ENCODE measurements at places on chromosomes 7 and 10.

DNA sequence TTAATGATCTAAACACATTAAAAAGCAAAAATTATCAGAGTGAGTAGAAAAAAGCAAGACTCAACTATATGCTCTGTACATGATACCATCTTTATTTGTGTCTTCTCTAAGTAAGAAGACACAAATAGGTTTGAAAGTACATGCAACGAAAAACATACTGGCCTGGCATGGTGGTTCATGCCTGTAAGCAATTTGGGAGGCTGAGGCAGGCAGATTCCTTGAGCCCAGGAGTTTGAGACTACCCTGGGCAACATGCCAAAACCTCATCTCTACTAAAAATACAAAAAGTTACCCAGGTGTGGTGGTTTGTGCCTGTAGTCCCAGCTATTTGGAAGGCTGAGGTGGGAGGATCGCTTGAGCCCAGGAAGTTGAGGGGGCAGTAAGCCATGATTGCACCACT lies 78.1 kb upstream of the TOMM7 start:
- no peak for DNase-seq

DNA sequence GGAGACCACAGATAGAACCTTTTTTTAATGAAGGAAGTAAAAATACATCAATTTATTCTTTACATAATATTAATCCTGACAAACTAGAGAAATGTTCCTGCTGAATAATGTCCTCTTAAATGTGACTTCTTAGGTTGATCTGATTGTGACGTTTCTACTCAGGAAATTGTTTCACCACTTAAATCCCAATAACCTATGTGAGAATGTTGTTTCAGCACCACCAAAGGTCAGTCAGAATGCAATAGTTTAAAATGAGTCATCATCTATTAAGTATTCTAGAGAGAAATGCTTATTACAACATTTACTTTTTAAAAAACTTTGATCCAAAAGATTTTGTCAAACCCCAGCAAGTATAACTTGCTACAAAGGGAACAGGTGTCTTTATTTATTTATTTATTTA lies 155.4 kb upstream of the CACNA2D1 start:
- DNase-seq, result no peak

DNA sequence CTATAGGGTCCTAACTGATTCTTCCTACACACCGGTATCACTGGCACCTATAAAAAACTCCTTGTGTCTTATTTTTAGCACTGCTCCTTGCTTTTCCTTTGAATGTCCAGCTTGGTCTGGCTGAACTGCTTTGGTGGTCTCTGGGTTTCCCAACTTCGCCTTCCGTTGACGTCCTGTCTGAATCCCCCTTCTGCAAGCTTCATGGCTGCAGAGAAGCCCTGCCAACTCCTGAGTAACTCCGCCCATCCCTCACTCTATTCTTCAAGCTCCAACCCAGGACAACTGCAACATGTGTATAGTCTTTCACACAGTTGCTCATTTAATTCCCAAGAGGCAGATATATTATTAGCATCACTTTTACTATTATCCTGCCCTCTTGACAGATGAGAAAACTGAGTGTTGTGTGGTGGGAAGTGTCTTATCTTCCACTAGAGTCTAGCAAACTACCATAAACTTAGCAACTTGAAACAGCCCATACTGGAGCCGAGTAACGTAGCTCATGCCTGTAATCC lies 40.9 kb downstream of the MTURN start:
- no peak for DNase-seq

GRCh38 chr10:71351087-71351486 lies 32.0 kb downstream of the SLC29A3 start:
- no peak for DNase-seq

DNA sequence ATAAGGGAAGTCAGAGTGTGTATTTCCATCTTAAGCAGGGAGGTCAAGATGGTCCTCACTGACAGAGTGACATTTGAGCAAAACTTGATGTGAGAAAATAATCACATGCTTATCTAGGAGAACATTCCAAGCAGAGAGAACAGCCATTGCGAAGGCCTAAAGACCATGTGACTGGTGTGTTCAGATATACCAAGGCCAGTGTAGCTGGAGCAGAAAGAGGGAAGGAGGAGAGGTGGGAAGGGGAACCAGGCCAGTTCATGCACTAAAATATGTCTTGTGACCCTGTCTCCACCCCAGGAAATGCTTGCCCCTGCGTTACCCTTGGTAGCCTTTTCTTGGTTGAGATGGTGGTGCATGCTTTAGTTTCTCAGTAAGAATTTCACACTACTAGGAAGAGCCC lies 77.4 kb downstream of the CACNB2 start:
- DNase-seq, result no peak

- no peak for DNase-seq
Measured at GRCh38 chr7:30937416-30937815, 25.8 kb downstream of the AQP1 start.

DNA sequence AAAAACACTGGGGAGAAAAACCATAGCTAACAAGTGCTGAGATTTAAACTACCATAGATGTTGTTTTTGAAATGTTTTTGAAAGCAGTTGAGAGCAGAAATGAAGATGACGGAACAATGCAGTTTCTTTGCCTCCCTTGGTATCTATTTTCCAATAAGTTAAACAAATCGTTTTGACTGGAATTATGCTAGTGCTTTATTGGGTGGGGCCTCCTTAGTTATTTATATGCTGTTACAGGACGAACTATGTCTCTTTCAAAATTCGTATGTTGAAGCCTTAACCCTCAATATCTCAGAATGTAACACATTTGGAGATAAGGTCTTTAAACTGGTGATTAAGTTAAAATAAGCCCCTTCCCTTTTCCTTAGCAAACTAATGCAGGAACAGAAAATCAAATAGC lies 45.5 kb upstream of the SEPHS1 start:
- DNase-seq, result no peak

- no peak for DNase-seq
Measured at GRCh38 chr10:115525141-115525540, 432.0 kb downstream of the ATRNL1 start.

DNA sequence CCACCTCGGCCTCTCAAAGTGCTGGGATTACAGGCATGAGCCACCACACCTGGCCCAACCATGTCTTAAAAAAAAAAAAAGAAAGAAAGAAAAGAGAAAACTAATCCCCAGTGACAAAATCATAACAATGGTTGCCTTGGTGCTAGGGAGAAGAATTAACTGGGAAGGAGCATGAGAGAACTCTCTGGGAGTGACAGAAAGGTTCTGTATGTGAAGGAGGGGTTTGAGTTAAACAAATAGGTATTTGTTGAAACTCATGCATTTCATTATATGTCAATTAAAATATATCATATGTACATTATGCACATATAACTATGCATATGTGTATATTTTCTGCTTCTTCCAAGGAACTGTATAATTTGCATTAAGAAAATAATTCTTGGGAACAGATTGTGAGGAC lies 33.3 kb downstream of the INA start:
- no peak for DNase-seq

DNA sequence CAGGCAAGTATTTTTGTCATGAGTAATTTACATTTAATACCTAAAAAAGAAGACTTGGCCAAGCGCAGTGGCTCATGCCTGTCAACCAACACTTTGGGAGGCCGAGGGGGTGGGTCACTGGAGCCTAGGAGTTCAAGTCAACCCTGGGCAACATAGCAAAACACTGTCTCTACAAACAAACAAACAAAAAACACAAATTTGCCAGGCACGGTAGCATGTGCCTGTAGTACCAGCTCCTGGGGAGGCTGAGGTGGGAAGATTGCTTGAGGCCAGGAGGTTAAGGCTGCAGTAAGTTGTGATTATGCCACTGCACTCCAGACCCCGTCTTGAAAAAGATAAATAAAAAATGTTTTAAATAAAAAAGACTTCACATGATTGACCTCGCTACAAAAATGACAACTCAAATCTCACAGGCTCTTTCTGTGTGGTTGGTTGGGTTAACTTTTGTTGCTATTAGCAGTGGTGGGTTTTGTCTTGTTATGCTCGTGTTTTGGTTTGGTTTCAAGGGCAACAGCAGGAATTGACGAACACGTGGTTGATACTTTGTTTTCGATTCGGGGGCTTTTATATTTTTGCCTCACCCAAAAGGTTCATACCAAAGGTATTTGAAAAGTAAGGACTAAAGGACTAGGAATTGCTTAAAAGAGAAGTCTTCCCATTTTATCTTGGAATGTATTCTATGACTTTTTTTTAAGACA lies 227.2 kb upstream of the MKLN1 start:
- DNase-seq, result no peak

GRCh38 chr7:157462419-157462771 lies 125.6 kb downstream of the DNAJB6 start:
- no peak for DNase-seq

GRCh38 chr10:73876157-73876556 lies 1.8 kb upstream of the CAMK2G start:
- no peak for DNase-seq

- DNase-seq, result no peak
Measured at GRCh38 chr10:119131512-119132240, 27.8 kb downstream of the DENND10 start.

- no peak for DNase-seq
Measured at GRCh38 chr7:115822801-115823200, 207.8 kb downstream of the TFEC start.

DNA sequence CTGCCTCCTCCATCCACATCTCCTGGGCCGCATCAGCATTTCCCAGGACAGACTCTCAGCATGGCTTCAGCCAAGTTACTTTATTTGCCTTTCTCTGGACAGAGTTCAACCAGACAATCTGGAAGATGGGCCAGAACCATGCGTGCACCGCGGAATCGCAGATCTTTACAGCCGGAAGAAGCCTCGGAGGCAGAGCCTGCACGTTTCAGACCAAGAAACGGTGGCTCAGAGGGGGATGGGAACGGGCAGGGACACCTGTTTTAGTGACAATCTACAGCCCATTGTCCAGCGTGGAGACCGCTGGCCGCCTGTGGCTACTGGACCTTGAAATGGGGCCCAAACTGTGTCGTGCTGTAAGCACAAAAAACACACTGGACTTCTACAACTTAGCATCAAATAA lies 3.5 kb downstream of the VIPR2 start:
- DNase-seq, result no peak

- no peak for DNase-seq
Measured at GRCh38 chr7:93765475-93765874, 125.1 kb downstream of the TFPI2 start.

GRCh38 chr7:19587291-19587690 lies 121.5 kb downstream of the POLR1F start:
- no peak for DNase-seq

- no peak for DNase-seq
Measured at GRCh38 chr10:34049887-34050286, 715.4 kb upstream of the NRP1 start.

DNA sequence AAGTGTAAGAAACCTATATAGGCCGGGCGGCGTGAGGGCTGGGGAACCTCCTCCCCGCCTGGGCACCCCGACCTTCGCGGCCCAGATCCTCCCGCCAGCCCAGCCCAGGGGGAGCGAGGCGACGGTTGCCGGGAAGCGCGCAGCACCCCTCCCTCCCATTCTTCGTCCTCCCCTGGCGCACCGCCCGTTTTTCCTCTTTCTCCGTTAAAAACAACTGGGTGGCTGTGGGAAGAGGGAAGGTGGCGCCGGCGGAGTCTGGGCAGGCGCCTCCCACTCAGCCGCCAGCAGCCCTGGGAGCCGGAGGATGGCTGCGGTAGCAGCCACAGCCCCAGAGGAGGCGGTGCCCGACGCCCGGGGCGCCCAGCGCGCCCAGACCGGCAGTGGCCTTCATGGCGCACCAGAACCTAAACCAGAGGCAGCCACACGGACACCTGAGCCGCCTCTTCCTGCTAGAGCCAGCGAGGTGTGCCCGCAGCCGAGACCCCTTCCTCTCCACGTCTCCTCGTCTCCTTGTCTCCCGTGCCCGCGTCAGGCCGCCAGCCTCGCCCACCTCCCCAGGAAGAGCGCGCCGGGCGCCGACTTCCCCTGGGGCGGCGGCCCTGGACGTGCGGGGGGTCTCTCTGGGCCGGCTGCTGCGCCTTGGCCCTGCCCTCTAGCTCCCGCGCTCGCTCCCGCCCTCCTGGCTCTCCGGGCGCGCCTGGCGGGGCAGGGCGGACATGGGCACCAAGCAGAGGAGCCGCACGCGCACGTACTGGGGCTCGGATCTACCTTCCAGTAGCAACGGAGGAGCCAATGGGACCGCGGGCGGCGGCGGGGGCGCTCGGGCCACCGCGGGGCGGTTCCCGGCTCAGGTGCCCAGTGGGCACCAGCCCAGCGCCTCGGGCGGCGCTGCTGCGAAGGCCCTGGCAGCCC lies 32.8 kb upstream of the SFTPD start:
- DNase-seq, result no peak

DNA sequence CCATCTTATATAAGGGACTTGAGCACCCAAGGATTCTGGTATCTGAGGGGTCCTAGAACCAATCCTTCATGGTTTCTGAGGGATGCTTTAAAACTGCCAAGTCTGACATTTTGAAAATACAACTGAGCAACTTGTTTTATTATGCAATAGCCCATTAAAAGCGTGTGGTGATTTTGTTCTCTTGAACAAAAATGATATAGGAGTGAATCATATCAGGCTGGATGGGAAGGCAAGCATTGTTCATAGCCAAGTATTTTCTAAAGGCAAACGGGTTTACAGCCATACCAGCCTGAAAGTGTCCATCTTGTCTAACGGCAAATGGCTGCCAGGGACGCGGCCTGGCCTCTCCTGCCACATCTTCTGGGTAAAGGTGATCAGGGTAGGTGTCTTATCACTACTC lies 23.4 kb downstream of the RPP38 start:
- no peak for DNase-seq

DNA sequence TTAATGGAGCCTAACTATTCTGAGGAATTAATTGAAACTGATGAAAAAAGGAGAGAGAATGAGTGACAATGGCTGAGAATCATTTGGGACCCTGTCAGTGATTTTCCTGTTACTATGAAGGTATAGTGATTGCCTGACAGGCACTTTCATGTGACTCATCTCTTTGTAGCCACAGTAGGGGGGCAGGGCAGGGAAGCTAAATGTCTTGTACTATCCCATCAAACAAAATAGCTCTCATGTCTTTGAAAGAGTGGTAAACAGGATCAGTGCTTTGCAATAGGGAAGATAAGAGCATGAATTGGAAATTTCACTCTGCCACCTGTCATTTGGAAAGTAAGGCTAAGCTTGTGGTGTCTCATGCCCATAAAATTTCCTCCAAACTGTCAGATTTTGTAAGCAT lies 94.5 kb upstream of the GSDME start:
- no peak for DNase-seq

DNA sequence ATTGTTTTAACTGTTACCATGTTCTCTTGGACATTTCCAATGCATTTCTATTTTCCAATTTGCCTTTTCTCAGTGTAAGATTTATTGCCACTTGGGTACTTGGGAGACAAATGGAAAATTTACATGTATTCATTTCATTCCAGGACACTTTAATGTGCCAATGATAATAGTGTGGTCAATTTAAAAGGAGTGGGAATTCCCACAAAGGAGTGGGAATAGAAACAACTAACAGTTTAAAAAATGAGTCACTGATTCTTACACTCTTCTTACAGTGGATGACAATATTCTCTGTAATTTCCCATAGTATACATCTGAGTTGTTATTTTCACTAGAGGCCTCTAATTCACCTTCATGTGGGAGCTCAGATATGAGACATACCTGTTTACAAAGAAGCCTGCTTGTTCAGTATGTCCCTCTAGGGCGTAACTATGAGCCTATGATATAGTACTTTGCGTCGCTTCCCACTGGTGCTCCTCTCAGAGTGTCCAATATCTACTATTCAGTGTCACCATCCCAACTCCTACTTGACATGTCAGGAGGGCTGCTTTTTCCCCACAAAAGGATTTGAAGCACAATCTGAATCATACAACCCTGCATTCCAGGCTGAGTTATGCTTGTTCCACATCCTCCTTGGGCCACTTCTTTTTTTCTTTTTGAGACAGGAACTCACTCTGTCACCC lies 301.3 kb downstream of the PHTF2 start:
- no peak for DNase-seq
